ENCODE measurements at places on chromosomes 4 and X.
A peak's percentile ranks its signal among the peaks of the same experiment; 100 is the strongest.

DNA sequence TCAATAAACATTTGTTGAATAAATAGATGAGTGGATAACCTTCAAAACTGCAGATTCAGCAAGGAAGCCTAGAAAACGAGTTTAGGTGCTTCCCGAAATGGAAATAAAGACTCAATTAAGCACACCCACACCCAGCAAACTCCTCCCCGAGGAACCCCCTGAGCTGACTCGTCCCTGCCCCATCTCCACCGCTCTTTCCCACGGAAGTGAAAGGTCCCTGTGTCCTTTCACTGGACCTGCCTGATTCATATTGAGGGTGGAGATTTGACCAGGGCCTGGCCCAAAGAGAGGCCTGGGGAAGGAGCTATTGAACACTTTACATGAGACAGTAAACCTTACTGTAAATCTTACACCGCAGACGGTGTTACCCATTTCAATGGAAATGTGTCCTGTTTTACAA, 129.1 kb downstream of the CPZ start:
- H3K27me3 ChIP-seq = no peaks in the 10 kb centered on the region
- no peak for DNase-seq
- no peak overlapping the region for H3K4me3 ChIP-seq
- no peak overlapping the region for H3K27ac ChIP-seq
- H3K4me1 ChIP-seq = no peaks in the 10 kb centered on the region

DNA sequence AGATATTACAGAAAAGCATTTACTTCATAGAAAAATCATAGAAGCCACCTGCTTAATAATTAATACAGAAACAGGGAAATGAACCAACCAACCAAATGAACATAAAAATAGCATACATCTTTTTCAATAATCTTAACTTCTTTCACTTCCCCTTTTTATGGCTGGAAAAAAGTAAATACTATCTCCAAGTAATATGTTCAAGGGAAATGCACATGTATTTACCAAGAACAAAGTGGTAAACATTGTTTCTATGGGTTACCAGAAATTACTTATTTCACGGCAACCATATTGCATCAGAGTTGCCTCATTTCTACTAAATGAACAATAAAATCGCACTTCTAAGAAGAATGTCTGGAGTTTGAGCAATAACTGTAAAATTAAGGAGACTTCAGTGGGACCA, 321.3 kb downstream of the TMA16 start:
- no peak overlapping the region for H3K27ac ChIP-seq
- H3K27me3 ChIP-seq = no peaks in the 10 kb centered on the region
- no peak for DNase-seq
- no peak overlapping the region for H3K4me3 ChIP-seq
- H3K36me3 ChIP-seq = no peaks in the 10 kb centered on the region
- no peaks in the 10 kb centered on the region for H3K4me1 ChIP-seq

DNA sequence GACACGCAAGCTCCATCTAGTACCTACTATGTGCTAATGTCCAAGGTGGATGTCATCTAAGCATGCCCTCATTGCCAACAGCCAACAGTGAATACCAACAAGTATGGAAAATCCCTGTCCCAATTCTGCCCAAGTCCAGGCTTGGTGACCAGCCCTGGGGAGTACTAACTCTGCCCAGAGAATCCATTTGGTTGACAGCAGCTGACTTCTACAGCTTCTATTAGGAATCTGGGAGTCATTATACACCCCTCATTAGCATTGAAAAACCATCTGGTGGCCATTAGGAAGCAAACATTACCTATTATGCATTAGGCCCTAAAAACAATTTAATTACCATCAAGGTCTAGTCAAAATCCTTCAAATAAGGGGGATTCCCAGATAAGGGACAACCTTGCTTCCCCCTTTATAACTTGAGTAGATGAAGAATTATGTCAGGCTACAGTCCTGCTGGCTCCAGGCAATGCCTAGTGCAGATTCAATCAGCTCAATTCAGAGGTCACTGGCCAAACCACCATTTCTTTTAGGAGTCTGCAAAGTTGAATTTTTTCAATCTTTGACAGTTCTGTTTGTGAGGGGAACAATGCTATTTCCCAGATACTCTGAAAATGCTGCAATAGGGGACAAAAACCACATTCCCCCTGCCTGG, 228.0 kb upstream of the LDB2 start:
- DNase-seq = no peak
- no peaks in the 10 kb centered on the region for H3K36me3 ChIP-seq
- H3K4me1 ChIP-seq = no peaks in the 10 kb centered on the region
- H3K4me3 ChIP-seq = no peak overlapping the region
- H3K27ac ChIP-seq = no peak overlapping the region

GRCh38 chrX:150696331-150696730, 3.1 kb downstream of the MTMR1 start:
- H3K27ac ChIP-seq = no peak overlapping the region
- no peaks in the 10 kb centered on the region for H3K36me3 ChIP-seq
- no peak overlapping the region for H3K4me3 ChIP-seq
- no peak for DNase-seq
- H3K4me1 ChIP-seq = peaks cover 7% of the 10 kb centered on the region
- no peaks in the 10 kb centered on the region for H3K27me3 ChIP-seq

DNA sequence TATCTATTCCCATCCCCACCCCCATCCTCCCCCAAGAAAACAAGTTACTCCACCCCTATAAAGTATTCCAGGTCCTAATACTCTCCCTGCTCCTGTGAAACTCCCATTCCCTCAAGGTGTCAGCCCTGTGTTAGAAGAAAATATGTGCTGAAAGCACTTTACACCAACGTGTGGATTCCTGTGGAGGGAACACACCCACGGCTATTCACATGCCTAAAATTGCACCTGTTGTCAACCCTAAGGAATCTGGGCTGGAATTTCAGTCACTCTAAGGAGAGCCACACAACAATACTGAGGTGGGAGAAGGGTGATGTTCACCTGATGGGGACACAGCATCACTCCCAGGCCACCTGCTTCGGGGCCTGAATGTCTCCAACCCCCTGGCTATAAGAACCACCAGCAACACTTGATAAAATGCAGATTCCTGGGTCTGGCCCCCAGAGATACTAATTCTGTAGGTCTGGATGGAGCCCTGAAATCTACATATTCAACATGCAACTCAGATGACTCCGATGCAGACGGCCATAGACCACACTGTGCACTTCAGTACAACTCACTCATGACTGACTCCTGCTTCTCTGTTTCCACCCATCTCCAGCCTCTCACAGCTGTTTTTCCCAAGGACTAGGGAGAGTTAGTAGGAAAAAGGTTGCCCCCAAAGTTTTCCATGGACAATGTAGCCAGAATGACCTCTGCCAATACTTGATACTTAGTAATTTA, 15.8 kb downstream of the SCD5 start:
- H3K27me3 ChIP-seq = no peaks in the 10 kb centered on the region
- H3K4me1 ChIP-seq = peaks cover 40% of the 10 kb centered on the region
- no peaks in the 10 kb centered on the region for H3K36me3 ChIP-seq
- DNase-seq = peak; percentile 56

DNA sequence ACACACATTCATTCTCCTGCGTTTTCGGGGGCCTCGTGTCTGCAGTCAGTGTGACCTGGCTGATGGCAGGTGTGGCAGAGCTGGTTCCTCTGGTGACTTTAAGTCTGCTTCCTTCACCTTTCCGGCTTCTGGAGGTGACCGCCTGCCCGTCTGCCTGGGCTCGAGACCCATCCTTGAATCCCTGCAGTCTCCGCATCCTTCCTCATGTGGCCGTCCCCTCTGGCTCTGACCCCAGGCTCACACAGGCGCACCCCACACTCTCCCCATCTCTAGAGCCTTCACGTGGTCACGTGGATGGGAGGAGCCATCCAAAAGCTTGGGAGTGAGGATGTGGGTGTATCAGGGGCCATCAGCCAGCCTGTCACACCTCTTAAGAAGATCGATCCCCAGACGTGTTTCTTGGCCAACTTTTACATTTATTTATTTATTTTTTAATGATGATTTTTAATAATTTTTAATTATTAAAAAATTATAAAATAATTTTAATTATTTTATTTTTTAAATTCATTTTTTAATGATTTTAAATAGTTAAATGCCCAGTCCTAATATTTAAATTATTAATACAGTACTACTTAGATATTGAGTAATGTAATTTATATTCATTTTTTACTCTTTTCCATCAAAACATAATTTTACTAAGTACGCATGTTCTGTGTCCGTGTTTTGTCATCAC, 20.9 kb downstream of the RGS12 start:
- H3K27me3 ChIP-seq = no peaks in the 10 kb centered on the region
- H3K4me3 ChIP-seq = no peak overlapping the region
- DNase-seq = no peak
- peaks cover 15% of the 10 kb centered on the region for H3K4me1 ChIP-seq
- peaks cover 6% of the 10 kb centered on the region for H3K36me3 ChIP-seq
- H3K27ac ChIP-seq = no peak overlapping the region

GRCh38 chr4:140875746-140876452, 119.7 kb upstream of the TBC1D9 start:
- H3K27me3 ChIP-seq = no peaks in the 10 kb centered on the region
- H3K27ac ChIP-seq = no peak overlapping the region
- no peak overlapping the region for H3K4me3 ChIP-seq
- DNase-seq = no peak

DNA sequence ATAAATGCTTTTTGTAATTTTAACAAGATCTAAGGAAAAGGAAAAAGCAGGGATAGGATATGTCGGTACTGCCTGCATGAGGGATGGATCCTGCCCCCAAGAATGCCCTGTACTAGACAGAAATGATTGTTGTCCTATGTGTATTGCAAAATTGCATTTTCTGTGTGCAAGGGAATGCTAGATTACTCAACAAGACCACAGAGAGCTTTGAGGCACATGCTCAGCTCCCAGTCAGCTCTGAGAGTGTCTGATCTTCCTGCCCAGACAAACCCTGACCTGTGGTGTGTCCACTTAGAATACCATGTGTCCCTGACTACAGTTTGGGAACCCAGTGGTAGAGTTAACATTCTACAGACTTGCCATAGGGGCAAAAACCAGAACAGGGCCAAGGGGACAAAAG, 129.2 kb upstream of the PAK3 start:
- no peak overlapping the region for H3K4me3 ChIP-seq
- no peak for DNase-seq
- no peaks in the 10 kb centered on the region for H3K27me3 ChIP-seq
- no peaks in the 10 kb centered on the region for H3K4me1 ChIP-seq
- H3K36me3 ChIP-seq = no peaks in the 10 kb centered on the region

DNA sequence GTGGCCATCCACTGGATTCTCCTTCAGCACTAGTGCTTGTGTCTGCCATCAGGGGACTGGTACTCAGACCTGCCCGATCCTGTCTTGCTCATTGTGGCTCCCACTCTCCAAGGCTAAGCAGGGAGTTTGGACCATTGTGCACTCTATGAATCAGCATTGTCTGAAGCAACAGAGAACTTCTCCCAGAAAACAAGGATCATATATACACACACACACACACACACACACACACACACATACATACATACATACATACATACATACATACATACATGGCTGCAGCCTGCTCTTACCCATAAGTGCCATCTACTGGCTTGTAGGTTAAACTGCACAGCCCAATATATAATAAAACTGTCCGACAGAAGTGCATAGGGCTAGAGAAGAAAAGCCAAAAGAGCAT, 345.3 kb upstream of the LCORL start:
- no peak overlapping the region for H3K4me3 ChIP-seq
- H3K27me3 ChIP-seq = no peaks in the 10 kb centered on the region
- no peak overlapping the region for H3K27ac ChIP-seq

DNA sequence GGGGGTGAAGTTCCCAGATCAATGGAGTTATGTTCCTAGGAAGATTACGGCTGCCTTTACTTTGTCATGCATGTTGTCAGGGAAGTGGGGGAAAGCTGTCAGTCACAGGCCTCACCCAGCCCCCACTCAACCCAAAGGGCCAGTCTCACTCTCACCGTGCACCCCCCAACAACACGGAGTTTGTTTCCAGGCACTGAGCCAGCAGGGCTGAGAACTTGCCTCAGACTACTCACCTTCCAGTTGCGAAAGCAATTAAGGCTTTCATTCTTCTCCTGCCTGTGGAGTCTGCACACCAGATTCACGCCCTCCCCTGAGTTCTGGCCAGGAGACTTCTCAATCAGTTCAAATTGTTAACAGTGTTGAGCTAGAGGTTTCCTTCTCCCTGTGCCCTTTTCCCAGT, 114.3 kb downstream of the SH3BGRL start:
- H3K27me3 ChIP-seq = no peaks in the 10 kb centered on the region
- H3K27ac ChIP-seq = no peak overlapping the region
- no peaks in the 10 kb centered on the region for H3K4me1 ChIP-seq
- no peaks in the 10 kb centered on the region for H3K36me3 ChIP-seq

- no peak overlapping the region for H3K27ac ChIP-seq
- no peak overlapping the region for H3K4me3 ChIP-seq
- H3K27me3 ChIP-seq = no peaks in the 10 kb centered on the region
- H3K4me1 ChIP-seq = no peaks in the 10 kb centered on the region
Measured at GRCh38 chr4:41692717-41693345, 55.7 kb downstream of the PHOX2B start.

GRCh38 chr4:76354517-76355473, 48.3 kb downstream of the STBD1 start:
- H3K36me3 ChIP-seq = no peaks in the 10 kb centered on the region
- no peak for DNase-seq
- no peaks in the 10 kb centered on the region for H3K27me3 ChIP-seq
- H3K4me1 ChIP-seq = no peaks in the 10 kb centered on the region
- no peak overlapping the region for H3K27ac ChIP-seq

DNA sequence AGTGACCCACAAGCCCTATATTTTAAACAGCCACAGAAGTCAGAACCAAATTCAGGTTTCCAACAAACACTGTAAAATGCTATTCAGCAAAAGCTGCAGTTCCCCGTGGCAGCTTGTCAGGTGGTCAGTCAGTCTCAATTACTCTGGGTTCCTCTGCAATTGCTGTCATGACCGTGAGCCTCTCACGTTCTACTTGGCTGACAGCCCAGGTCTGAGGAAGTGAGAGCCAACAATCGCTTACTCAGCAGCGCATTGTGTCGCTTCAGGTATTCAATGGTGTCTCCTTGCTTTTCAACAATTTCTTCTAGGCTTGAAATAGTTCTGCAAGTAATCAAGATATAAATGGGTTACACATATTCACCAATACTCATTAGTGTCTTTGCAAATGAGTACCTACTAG, 25.8 kb downstream of the TRIM75 start:
- no peak overlapping the region for H3K4me3 ChIP-seq
- no peaks in the 10 kb centered on the region for H3K4me1 ChIP-seq
- DNase-seq = no peak
- no peaks in the 10 kb centered on the region for H3K27me3 ChIP-seq
- no peak overlapping the region for H3K27ac ChIP-seq

GRCh38 chr4:77127215-77127614, 29.8 kb upstream of the CCNG2 start:
- no peak for DNase-seq
- peaks cover 5% of the 10 kb centered on the region for H3K4me1 ChIP-seq
